ENCODE measurements at places on chromosomes 3 and 15.

GRCh38 chr15:71111950-71112349 is 3.3 kb upstream of the THSD4 start:
- no peak for DNase-seq

DNA sequence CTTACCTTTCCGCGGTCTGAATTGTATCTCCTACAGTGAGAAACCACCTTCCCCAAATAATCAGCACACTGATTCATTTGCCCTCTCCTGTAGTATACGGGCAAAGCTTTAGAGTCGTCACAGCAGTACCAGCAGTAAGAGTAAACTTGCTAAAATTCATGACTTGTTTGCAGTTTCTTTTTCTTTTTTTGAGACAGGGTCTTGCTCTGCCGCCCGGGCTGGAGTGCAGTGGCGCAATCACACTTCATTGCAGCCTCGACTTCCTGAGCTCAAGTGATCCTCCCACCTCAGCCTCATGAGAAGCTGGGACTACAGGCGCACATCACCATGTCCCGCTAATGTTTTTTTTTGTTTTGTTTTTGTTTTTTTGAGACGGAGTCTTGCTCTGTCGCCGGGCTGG is 11.9 kb downstream of the SCAMP5 start:
- no peak for DNase-seq

DNA sequence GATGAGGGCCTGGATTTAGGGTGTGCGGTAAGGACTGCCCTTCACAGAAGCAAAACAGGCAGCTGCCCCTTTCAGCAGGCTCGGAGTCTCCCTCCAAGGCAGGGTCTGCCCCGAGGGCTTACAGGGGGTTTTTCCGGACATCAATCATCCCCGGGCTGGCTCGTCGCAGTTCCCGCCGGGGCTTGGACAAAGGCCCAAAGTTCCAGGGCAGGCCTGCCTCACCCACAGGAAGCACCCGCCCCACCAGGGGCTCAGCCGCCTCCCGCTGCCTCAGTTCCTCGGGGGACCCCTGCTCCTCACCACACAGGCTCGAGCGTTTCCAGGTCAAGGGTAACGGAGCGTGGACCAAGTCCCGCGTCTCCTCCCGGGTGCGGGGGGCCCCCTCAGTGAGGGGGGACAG is 27.0 kb downstream of the KIF7 start:
- no peak for DNase-seq

GRCh38 chr3:25000971-25001591 is 427.0 kb upstream of the RARB start:
- DNase-seq = no peak

- DNase-seq = no peak
These were observed 563.5 kb upstream of the TBL1XR1 start for GRCh38 chr3:177760803-177761202.

DNA sequence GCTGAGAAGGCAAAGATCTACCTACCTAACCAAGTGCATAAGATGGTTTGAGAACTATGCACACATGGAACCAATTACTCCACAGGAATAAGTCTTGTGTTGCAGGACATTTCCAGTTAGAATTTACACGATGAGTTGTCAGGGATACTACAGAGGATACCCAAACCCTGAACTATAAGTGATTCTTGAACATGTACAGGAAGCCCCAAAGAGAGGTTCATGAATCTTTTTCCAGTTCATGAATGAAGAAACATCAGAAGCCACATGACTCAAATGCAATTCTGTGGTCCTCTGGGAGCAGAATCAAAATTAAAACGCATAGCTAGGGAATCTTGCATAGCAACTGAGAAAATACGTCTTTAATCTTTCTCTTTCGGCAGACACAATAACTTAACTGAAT is 114.1 kb upstream of the LMCD1 start:
- no peak for DNase-seq

- no peak for DNase-seq
These were observed 10.7 kb downstream of the MTHFS start for GRCh38 chr15:79886124-79886523.

- no peak for DNase-seq
These were observed 244.5 kb downstream of the CACNA2D3 start for GRCh38 chr3:54366839-54367238.

DNA sequence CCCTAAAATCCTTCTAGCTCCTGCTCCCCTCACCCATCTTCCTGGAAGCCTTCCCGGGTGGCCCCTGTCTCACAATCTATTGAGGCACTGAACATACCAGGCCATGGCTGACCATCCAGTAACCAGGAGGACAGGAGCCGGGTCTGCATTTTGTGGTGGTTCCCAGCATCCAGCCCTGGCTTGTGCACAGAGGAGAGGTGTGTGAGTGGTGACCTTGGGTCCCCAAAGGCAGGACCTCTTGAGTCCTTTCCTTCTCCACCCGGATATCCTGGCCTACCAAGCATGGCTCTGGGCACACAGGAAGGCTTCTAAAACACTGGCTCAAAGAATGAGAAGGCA is 7.8 kb downstream of the CSK start:
- no peak for DNase-seq

DNA sequence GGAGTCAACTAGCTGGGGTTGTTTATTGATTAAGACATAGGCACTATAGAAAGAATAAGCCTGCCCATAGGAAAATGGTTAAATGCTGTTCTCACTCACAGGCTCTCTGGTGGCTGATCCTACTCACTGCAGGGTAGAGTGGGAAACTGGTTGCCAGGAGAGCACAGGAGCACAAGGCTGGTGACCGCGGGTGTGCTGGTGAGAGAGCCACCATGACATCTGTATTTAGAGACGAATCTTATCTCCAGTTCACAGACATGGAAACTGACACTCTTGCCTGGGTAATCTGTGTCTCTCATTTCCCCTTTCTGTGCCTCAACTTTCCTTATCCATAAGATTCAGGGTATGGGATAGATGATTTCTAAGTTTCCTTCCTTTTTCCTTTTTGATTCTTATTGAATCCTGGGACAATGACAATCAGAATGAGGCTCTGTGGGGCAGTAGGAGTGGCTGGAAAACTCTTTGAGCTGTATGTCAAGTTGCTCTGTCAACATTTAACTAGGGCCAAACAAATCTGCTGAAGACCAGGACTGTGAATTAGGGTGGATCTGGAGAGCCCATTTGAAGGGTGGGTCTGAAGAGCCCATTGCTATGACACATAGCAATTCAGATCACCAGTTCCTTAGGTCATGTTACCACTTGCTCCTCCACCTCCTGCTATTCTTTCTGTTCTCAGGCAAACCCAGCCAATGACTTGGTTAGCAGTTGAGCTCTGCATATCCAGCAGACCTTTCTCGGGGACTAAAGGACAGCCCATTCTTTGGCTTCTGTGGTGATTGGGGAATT is 286.1 kb upstream of the TBL1XR1 start:
- DNase-seq = no peak

DNA sequence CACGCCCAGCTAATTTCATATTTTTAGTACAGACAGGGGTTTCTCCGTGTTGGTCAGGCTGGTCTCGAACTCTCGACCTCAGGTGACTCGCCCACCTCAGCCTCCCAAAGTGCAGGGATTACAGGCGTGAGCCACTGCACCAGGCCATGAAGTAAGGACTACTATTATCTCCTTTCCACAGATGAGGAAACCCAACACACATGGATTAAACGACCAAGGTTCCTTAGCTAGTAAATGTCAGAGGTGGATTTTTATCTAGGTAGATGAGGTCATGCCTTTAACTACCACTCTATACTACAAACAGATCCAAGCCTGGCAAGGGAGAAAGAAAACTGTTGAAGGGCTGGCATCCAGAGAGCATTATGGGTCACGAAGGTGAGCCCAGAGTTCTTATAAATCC is 15.5 kb upstream of the TBL1XR1 start:
- no peak for DNase-seq

DNA sequence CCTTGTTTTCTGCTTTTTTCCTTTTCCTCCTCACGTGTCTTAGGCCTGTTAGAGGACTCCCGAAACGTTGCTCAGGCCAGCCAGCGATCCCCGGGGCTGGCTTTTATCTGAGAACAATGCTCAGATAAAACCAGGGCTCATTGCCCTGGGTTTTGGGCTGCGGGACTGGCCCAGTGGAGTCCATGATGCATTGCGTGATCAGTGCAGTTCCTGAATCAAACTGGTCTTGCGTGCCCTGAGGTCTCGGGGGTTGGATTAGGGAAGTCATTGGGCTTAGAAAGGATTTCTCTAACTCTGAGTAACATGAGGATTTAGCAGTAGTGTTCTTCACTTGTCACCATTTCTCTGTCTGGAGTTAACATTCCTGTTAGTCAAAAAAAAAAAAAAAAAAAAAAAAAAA is 66.3 kb downstream of the CCR1 start:
- no peak for DNase-seq

- DNase-seq = no peak
These were observed 747 bp downstream of the UBA7 start for GRCh38 chr3:49812916-49813496.

- DNase-seq = no peak
These were observed 80.3 kb downstream of the CPN2 start for GRCh38 chr3:194270627-194271459.

- DNase-seq = no peak
These were observed 19.1 kb downstream of the GPR160 start for GRCh38 chr3:170056710-170057454.

DNA sequence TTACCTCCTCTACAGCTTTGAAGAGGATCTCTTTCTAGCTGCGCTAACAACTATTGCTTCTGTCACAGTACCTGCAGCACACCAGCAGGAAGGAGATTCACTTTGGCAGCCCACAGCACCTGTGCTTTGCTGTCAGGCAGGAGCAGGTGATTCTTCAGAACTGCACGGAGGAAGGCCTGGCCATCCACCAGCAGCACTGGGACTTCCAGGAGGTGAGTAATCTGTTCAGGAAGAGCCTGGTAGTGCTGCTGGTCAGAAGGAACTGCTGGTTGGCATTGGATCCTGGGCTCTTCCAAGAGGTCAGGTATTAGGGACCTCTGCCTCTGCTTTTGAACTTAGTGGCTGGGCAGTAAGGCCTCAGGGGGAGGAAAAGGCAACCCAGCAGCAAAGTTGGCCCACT is 42.2 kb downstream of the DPH3 start:
- DNase-seq = no peak

GRCh38 chr3:141410846-141411245 is 42.5 kb downstream of the ZBTB38 start:
- DNase-seq = no peak

- no peak for DNase-seq
These were observed 584.3 kb downstream of the AGBL1 start for GRCh38 chr15:86663979-86664378.

GRCh38 chr15:85860394-85861161 is 65.9 kb upstream of the KLHL25 start:
- DNase-seq = no peak

DNA sequence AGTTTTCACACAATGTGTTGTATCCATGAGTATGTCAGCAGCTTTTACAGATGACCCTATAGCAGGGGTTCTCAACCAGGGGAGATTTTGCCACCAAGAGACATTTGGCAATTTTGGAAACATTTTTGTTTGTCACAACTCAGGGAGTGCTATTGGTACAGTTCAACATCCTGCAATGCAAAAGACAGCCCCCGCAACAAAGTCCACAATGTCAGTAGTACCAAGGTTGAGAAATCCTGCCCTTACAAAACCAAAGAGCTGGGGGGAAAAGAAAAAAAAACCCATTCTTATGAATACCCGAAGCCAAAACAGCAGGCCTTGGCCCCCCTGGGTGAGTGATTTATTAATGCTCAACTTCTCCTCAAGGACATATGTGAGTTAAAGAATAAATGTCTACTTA is 99.1 kb downstream of the LARS2 start:
- DNase-seq = no peak

DNA sequence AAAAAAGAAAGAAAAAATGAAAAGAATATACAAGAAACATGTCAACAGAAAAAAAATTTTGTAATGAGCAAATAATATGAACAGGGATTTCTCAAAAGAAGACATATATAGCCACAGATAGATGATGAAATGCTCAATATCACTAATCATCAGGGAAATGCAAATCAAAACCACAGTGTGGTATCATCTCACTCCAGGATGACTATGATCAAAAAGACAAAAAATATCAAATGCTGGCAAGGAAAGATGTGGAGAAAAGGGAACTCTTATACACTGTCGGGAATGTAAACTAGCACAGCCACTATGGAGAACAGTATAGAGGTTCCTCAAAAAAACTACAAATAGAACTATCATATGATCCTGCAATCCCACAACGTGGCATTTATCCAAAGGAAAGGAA is 94.1 kb downstream of the C3orf70 start:
- no peak for DNase-seq

GRCh38 chr15:60752973-60753720 is 274.2 kb upstream of the ICE2 start:
- no peak for DNase-seq

- DNase-seq = no peak
These were observed 3.5 kb upstream of the LIPH start for GRCh38 chr3:185555860-185556347.

- DNase-seq = no peak
These were observed 301.4 kb downstream of the GABRG3 start for GRCh38 chr15:27272427-27272826.

DNA sequence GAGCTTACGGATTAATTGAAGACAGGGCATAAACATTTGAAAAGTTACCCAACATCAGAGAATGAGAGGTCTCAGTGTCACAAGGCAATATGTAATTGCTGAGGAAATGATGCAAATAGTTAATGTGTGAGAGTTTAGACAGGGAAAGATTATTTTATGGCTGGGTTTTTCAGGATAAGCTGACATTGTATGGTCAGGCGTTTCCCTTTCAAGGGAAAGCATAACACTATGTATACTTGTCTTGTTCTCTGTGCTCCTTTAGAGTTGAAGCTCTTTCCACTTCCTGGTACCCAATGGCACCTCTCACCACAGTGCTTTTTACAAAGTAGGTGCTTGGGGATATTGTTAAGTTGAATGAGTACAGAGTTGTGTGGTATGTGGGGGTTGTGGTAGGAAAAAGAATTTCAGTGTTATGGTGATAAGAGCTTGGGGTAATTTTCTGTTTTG is 19.9 kb downstream of the IQGAP1 start:
- DNase-seq = no peak

GRCh38 chr3:170826047-170826446 is 43.9 kb downstream of the RPL22L1 start:
- no peak for DNase-seq

DNA sequence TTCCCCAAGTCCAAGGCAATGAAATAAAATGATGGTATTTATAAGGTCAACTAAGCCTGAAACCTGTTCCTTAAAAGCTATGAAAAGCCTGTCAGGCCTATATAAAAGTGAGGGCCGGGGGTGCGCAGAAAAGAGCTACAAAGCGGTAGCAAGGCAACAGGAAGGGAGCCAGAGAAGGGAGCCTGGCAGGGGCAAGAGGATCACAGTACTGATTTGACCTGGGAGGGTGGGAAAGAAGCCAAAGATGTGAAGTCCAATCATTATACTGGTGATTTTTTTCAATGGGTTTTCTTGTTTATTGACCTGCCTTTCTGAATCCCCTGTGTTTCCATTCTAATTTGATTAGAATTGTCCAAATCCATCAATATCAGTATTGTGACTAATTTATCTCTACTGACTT is 64.3 kb upstream of the STT3B start:
- DNase-seq = no peak

- DNase-seq = no peak
These were observed 44.4 kb upstream of the VGLL3 start for GRCh38 chr3:87035339-87035738.

DNA sequence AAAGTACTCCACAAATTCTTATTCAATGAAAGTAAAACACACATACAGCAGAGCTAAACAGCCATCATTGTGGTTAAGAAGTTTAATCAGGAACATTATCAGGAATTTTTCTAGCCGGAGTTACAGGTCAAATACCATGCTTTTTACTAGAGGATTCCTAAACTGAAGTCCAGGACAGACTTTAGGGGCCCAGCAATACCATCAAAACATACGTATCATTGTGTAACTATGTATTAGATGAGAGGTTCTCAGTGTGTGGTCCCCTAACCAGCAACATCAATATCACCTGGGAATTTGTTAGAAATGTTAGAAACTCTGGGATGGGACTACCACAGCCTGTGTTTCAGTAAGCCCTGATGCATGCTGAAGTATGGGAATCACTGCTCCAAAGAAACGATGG is 404.2 kb upstream of the IL12A start:
- DNase-seq = no peak

Measured in stimulated activated CD8-positive, alpha-beta memory T cell treated with anti-CD3 and anti-CD28 coated beads, Interleukin-4, amount 100 ng/mL, for 1 hour (primary cell).